ENCODE measurements at places on chromosomes 6 and 20.

GRCh38 chr6:159595173-159595572 is 97.9 kb downstream of the SOD2 start:
- no peak for DNase-seq

- DNase-seq: peak; percentile 28
Observed at GRCh38 chr6:125611573-125612344, 137.7 kb upstream of the HEY2 start.

DNA sequence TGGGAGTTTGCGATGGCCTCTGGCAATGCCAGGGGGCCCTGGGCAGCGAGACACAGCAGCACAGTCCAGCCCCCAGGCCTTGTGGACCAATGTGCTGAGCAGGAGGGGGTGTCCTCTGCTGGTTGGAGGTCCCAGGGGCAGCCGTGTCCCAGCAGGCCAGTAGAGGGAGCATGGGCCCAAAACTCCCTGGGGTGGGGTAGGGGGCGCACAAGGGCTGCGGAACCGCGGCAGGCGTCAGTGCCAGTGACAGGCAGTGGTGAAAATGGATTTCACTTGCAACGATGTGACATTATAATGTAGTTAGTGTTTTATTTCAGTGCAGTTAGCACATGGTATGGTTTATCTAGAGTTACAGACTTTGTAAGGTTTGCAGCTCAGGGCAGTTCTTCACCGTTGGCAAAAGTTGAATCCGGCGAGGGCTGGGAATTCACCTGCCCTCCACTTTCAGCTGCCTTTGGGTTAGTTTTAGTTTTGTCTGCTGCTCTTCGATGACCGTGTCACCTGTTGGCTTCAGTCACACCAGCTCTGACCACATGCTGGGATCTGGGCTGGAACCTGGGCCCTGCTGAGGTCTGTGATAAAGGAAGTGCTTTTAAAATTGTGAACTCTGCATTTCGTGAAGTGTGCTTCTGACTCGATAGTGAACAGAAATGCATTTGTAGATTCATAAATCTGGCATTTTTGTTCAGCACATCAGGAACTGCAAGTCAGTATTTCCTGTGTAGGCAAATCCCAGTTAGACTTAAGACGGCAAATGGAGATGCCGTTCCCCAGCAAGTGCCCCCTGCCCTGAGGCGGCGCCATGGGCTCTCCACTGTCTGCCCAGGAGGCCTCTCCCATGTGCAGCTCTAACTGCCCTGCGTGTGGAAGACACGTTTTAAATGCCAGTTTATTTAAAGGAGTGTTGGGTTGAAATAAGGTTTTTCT is 46.8 kb downstream of the PYGB start:
- peak; percentile 63 for DNase-seq

DNA sequence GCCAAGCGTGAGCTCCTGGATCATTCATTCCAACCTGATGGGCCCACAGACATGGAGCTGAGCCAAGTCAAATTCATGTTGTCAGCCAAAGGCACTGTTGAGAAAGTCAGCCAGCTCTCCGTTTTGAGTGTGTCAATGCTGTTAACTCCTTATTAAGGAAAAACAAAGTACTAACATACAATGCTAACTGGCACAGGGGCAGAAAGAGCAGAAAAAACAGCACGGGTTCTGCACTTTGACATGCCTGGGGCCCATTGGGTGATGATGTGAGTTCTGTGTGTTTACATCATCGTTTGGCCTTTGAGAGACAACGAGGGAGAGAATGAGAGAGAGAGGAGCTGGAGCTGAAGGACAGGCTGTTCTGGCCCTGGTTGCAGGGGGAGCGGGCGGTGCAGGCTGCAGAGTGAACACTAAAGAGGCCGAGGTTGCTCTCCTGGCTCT is 85.9 kb downstream of the SMOC2 start:
- peak; percentile 75 for DNase-seq

Measured in left ventricle myocardium superior (tissue), 1 donor.